ENCODE measurements at places on chromosomes 11 and 22.

GRCh38 chr22:39325392-39325932 is 6.0 kb upstream of the RPL3 start:
- no peak for DNase-seq

GRCh38 chr11:44313761-44314489 is 4.0 kb upstream of the ALX4 start:
- DNase-seq: no peak

DNA sequence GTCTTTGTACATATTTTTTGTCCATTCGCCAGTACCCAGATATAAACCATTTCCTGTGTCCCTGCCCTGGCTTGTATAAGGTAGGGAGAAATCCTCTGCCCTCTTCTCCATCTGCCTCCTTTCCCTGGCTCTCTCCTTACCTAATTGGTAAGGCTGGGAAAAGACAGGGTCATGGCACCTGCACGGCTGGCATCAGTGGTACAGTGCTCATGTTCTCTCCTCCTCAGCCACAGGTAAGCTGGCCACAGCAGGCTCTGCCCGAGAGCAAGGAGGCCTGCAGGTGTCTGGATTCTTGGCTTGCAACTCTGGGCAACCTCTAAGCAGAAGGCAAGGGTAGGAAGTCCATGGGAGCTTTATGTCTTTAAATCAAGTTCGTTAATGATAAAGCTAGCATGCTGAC is 419.9 kb downstream of the BUD13 start:
- no peak for DNase-seq

GRCh38 chr22:20776624-20777405 is 2.9 kb downstream of the SERPIND1 start:
- no peak for DNase-seq

DNA sequence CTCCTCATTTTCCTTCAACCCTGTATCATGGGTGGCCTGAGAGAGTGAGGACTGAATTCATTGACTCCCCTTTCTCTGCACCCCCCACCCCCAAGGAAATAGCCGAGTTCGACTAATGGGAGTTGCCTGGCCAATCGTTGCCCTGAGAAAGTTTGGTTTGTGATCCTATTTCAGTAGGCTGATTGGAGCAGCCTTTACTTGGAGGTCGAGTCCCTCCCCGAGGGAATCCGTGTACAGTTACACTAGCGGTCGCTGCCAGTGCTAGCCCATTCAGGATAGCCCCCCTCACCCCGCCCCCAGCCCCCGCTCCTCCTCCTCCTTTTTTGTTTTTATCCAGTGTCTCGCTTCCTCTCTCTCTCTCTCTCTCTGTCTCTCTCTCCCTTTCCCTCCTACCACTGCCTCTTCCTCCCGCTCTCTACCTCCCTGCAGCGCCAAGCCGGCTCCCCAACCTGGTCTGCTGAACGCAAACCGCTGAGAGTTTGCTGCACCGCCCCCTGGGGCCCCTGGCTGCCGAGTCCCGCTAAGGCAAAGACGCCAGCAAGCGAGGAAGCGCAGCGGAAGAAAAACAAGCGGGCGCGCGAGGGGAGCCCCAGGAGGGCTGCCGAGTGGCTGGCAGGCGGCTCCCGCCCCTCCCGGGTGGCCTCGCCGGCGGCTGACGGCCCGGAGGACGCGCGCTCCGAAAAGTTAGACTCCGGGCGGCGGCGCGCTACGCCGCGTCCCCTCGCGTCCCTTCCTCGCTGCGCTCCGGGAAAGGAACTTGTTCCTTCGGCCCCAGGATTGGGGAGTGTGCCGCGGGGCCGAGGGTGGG is at the start of gene GRAMD1B:
GRAMD1B (plus strand) TSS at position 357 of the 808 bp plus-strand sequence. CDS start 524 bp downstream, outside the sequence.
- no peak for DNase-seq

- no peak for DNase-seq
Observed at GRCh38 chr11:128342511-128343134, 244.7 kb downstream of the ETS1 start.

DNA sequence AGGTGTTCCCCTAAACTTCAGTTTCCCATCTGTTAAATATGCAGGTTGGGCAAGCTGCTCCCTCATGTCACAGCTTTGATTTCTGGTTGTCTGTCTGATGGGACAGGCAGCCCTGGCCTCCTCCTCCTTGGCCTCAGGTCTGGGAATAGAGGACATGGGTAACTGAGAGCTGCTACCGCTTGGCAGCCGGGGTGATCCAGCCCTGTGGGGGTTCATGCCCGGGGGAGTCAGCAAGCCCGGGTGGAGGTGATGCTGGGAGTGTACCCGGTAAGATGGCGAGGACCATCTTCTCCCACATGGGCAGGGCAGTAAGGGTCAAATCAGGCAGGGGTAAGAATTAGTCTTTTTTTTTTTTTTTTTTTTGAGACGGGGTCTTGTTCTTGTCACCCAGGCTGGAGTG is 845.0 kb downstream of the TBC1D22A start:
- DNase-seq: no peak

GRCh38 chr22:28521451-28521850 is 158.2 kb downstream of the TTC28 start:
- no peak for DNase-seq

GRCh38 chr22:40789131-40789530 is 30.0 kb downstream of the SLC25A17 start:
- no peak for DNase-seq

GRCh38 chr11:88886796-88887195 is 179.0 kb downstream of the GRM5 start:
- DNase-seq: no peak

- no peak for DNase-seq
Observed at GRCh38 chr11:19912958-19913892, 200.6 kb downstream of the NAV2 start.

DNA sequence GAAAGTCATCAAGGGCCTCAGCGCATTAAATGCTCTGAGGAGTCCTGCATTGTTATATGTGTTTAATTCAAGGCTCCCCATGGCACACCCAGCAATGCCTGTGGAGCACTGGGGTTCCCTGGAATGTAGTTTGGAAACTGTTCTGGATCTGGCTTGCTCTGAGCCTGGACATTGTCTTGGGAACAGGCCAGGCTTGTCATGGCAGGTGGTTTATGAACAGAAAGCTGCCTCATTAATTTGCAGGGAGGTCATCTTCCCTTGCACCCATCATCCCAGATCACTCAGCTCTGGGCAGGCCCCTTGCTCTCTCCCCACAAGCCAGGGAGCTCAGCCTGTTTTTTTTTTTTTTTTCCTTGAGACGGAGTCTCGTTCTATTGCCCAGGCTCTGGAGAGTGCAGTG is 32.9 kb downstream of the RPS6KA4 start:
- no peak for DNase-seq

GRCh38 chr11:80307676-80308075 is 866.8 kb upstream of the TENM4 start:
- DNase-seq: no peak

DNA sequence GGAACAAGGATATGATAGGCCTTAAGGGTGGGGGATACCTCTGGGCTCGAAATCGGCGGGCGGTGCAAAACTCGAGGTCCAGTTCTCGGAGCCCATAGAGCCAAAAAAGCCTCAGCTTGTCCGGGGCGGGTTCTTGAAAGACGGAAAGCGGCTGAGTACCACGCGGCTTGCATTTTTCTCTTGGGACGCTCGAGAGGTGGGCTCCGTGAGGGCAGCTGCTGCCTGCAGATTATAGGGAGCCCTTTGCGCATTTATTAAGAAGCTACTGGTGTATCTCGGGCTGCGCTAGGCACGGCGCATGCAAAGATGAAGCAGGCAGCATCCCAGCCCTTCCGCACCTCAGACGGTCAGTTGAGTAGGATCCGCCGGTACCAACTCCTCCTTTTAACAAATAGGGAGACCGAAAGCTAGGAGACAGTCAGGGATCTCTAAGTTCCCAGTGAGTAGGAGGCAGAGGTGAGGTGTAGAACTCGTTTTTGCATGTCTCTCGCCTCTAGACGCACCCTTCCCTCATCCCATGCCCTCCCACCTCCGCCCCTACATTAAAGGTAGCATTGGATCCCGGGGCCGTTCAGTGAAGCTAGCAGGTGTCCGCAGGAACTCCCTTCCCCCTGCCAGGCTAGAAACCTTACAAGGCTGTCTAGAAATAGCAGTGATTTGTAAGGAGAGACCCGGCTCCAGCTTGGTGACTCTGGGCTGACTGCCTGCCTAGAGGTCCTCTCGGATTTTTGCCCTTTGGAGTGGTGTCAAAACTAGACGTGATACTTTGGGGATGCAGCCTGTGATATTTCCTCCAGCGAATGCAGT is 768 bp downstream of the LDHA start:
- peak; percentile 20 for DNase-seq

GRCh38 chr11:46296528-46297448 is 19.3 kb downstream of the CREB3L1 start:
- no peak for DNase-seq

- DNase-seq: no peak
Observed at GRCh38 chr11:68854273-68854958, 12.7 kb upstream of the CPT1A start.

- no peak for DNase-seq
Observed at GRCh38 chr22:37184816-37185541, 3.1 kb downstream of the C1QTNF6 start.

- DNase-seq: no peak
Observed at GRCh38 chr11:73412308-73412707, 36.1 kb downstream of the RELT start.

DNA sequence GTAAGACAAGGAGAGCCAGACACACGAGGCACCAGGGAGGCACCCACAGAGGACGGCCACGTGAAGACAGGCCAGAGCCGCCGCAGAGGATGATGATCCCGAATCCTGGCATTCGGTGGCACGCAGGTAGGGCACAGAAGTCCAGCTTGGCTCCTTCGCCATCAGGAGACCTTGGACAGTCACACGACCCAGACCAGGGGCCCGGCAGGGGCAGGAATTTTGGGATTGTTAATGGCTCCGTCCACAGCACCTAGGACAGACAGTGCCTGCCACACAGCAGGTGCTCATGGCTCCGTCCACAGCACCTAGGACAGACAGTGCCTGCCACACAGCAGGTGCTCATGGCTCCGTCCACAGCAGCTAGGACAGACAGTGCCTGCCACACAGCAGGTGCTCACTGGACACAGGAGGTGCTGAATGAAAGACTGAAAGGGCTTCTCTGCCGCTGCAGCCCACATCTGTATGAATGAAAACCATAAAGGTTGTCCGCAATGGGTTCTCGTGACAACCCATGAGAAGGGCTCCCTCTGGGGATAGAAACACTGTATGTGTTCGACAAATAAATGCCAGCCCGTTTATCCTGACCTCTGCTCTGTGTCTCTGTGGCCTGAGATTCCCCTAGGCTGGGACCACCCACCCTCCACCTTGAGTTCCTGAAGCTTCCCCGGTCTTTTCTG is 341.6 kb downstream of the CTTN start:
- no peak for DNase-seq

DNA sequence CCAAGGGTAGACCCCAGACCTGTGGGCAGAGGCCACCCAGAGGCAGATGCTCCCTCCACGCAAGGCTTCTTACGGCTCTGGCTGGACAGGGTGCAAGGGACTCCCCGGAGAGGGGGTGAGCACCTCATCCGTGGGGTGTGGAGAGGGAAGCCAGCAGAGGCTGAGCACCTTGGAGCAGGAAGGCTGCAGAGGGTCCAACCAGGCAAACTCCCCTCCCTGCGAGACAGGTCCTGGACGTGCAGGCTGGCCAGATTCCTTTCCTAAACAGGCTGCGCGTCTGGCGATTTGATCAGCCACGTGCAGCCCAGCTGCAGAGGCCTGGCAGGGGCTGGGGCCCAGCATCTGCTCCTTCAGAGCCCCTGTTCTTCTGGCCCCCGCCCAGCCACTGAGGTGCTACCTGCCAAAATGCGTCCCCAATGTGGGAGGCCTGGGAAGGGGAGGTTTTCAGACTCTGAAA is 49.3 kb downstream of the WNT11 start:
- no peak for DNase-seq

DNA sequence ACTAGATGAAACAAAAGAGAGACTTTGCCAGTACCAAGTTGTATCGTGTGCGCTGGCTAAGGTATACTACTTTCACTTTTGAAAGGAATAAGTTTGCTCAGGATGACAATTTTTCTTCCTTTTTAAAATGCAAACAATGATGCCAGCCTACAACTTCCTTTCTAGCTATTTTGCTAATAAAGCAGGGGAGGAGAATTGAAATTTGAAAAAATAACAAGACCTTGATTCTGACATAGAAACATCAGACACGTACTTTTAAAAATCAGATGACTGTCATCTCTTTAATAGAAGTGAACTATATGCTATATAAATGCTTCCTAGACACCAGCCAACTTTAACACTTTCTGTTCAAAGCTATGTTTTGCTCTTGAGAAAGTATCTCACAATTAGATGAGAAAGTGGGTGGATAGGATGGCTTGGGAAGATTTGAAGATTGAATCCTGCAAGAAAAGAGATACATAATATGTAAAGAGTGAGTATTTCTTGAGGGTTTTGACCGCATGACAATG is 41.7 kb upstream of the BLID start:
- no peak for DNase-seq

DNA sequence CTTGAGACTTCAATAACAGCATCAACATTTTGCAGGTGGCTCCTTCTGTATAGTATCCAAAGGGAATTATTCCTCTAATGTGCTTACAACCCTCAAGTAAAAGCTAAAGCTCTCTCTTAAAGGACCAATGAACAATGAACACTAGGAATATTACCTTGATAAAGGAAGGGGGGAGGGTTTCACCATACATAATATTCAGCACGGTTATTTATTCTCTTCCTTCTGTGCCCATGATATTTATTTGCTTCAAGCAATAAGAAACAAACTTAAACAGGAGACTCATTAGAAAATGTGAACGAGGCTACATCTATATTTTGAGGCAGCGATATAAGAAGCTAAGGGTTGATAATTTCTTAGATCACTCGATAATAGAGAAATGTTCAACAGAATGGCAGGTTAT is 21.2 kb downstream of the BLID start:
- no peak for DNase-seq

DNA sequence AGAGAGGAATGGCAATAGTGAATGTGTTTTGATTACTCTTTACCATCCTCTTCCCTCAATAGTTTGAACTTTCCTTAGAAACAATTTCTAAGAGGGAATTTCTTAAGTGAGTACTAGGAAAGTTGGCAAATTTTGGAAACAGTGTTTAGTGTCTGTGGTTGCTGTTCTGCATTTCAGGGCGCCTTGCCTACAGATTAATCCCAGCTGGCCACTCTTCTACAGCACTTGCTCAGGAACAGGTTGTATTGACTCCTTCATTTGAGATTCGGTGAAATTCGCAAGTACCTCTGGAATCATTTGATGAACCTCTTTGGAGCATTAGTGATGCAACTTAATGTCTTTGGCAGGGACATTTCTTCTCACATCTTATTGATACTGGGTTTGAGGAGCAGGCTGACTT is 28.3 kb downstream of the JAM3 start:
- DNase-seq: no peak

GRCh38 chr22:17368554-17369438 is 464 bp upstream of the CECR2 start:
- DNase-seq: peak; percentile 73
